Right lobe of liver (tissue), 6 donors: ENCODE measurements at places on chromosomes 7 and 10.

DNA sequence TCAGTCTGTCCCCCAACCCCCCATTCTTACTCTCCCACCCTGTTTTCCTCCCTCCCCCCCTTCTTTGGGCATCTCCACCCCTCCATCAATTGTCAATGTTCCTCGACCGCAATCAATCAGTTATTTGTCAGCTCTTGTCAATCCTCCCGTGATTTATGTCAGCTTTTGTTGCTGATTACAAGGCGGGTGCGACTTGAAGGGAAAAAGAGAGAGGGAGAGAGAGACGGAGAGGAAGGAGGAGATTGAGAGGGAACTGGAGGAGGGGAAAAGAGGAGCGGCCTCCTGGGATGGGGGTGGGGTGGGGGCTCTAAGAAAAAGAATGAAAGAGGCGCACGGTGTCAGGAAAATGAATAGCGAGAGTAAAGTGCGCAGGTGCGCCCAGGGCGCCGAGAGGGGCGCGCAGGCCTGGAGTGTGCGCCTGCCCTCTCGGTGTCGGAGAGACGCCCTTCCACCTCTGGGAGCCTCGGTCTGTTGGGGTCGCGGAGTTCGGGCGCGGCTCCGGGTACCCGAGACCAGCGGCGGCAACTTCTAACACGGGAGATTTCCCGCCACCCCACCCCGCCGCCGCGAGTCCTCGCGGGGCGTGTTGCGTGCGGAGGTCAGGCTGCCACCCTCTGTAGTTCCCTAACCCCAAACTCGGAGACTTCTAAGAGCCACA is 1.1 kb upstream of the ZNF503 start:
- DNase-seq = peak; percentile 56

DNA sequence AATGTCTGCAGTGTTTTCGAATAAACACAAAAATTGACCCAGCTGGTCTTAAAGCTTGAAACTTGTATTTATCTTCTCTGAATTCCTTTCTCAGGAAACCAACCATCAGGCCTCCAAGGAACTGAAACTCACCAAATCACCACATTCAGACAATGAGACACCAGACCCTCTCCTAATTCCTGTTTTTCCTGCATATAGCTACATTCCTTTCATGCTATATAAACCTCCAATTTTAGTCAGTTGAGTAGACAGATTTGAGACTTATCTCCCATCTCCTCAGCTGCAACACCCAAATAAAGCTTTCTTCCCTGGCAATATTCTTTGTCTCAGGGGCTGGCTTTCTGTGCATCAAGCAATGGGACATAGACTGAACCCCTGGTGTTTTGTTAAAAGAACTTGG is 317.0 kb downstream of the CACNA2D1 start:
- no peak for DNase-seq

GRCh38 chr7:140769852-140770251 is 73.3 kb downstream of the NDUFB2 start:
- DNase-seq = no peak

GRCh38 chr7:30114536-30115238 is 20.1 kb upstream of the MTURN start:
- DNase-seq = no peak

DNA sequence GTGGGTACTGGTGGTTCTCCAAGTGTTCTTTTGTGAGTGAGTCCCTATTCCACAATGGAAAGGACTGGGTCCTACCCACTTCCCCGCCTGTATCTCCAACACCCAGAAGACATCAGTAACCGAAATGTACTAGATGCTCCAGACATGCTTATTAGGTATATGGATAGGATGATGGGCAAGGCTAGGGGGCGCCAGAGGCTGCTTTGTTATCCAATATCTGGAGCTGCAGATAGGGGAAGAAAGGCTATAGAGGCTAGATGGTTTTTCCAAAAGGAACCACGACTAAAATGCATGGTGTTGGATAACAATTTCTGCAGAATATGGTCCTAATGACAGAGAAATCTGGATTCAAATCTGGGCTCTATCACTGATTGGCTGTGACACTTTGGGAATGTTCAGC is 56.2 kb upstream of the TM9SF3 start:
- peak; percentile 88 for DNase-seq
